Muscle of leg (tissue), 16 donors: ENCODE measurements at places on chromosomes 7 and 10. TPM values are rescaled to one million over a fixed set of nuclear protein-coding genes. Genes with fewer than 3 reads are reported as not detected.

The HMX2 gene
- total RNA-seq, result not detected

The LLCFC1 gene
- not detected for total RNA-seq

The CPED1 gene
- total RNA-seq, result 26.6 TPM

GRCh38 chr10:128064108-128064969 lies 61.9 kb downstream of the MKI67 start:
- H3K4me3 ChIP-seq, result no peak overlapping the region
- peaks cover 14% of the 10 kb centered on the region for H3K36me3 ChIP-seq
- peak; percentile 84 for DNase-seq
- peaks cover 3% of the 10 kb centered on the region for H3K27me3 ChIP-seq
- H3K27ac ChIP-seq, result peak overlapping the region; percentile 76
- H3K4me1 ChIP-seq, result peaks cover 36% of the 10 kb centered on the region

The CPA2 gene
- 0.44 TPM for total RNA-seq

DNA sequence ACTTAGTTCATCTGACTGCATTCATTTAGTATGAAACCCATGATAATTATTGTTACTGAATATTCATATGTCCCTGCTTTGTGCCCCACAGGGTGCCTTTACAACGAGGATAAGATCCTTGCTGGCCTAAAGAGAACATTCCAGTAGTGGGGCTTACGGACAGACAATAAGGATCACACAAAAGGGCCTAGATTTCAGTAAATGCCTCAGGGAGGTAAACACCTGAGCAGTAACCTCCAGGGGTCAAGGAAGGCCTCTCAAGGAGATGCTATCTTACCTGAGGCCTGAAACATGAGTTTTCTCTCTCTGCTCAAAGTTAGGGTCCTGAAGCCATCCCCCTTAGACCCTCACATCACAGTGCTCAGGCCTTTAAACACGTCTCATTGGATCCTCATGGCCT lies 228.7 kb downstream of the TCF7L2 start:
- no peak overlapping the region for H3K27ac ChIP-seq
- no peak for DNase-seq
- no peak overlapping the region for H3K4me3 ChIP-seq
- peaks cover 23% of the 10 kb centered on the region for H3K4me1 ChIP-seq

The DPP6 gene
- 4.1 TPM for total RNA-seq

DNA sequence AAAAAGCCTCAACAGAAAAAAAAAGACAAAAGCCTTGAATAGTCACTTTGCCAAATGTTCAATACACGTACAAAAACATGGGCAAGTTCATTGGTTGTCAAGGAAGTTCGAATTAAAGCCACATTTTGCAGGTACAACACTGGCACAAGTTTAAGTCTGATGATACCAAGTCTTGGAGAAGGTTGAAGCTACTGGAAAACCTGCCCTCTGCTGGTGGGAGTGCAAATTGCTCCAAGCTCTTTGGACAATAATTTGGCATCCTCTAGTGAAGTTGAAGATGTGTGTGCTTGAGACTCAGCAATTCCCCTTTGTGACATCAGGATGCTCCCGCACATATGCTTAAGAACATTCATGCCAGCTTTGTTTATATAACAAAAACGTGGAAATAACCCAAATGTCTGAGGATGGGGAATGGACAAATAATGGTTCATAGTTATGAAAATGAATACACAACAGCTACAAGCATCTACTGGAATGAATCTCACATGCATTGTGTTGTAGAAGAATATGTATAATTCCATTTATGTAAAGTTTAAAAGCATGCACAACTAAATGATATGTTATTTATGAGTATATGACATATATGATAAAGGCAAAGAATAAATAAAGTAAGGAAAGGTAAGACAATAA lies 120.0 kb upstream of the PLPP4 start:
- no peak overlapping the region for H3K27ac ChIP-seq
- H3K4me3 ChIP-seq, result no peak overlapping the region
- H3K36me3 ChIP-seq, result no peaks in the 10 kb centered on the region
- H3K4me1 ChIP-seq, result no peaks in the 10 kb centered on the region
- peak; percentile 38 for DNase-seq
- H3K27me3 ChIP-seq, result peaks cover 2% of the 10 kb centered on the region

The LRRN3 gene
- 10.1 TPM for total RNA-seq

GRCh38 chr7:126040114-126041045 lies 1110.8 kb upstream of the POT1 start:
- H3K27me3 ChIP-seq, result no peaks in the 10 kb centered on the region
- no peak overlapping the region for H3K4me3 ChIP-seq
- no peaks in the 10 kb centered on the region for H3K36me3 ChIP-seq
- DNase-seq, result peak; percentile 1
- no peaks in the 10 kb centered on the region for H3K4me1 ChIP-seq
- H3K27ac ChIP-seq, result no peak overlapping the region

- peaks cover 4% of the 10 kb centered on the region for H3K27me3 ChIP-seq
- H3K4me1 ChIP-seq, result no peaks in the 10 kb centered on the region
- DNase-seq, result no peak
- no peaks in the 10 kb centered on the region for H3K36me3 ChIP-seq
- no peak overlapping the region for H3K27ac ChIP-seq
Observed at GRCh38 chr7:132286836-132287235, 289.4 kb downstream of the PLXNA4 start.

DNA sequence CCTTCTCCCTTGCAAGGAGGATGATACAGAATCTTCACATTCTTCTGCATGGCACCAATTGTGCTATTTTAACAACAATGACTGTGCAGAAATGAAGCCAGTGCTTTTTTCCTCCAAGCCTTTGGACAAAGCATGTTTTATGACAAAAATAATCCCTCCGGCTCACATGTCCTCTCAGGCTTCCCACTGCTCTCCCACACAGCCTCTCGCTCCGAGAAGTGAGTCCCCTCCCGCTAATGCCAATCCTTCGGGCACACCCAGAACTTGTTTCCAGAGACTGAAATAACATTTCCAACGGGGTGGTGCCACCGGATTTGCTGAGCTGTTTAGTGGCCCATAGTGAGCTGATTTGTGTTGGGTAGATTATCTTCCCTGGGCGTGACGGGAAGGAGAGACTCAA lies 35.8 kb downstream of the RBM17 start:
- H3K4me3 ChIP-seq, result no peak overlapping the region
- peak; percentile 55 for DNase-seq
- H3K36me3 ChIP-seq, result no peaks in the 10 kb centered on the region
- no peaks in the 10 kb centered on the region for H3K27me3 ChIP-seq
- H3K27ac ChIP-seq, result no peak overlapping the region
- peaks cover 19% of the 10 kb centered on the region for H3K4me1 ChIP-seq

DNA sequence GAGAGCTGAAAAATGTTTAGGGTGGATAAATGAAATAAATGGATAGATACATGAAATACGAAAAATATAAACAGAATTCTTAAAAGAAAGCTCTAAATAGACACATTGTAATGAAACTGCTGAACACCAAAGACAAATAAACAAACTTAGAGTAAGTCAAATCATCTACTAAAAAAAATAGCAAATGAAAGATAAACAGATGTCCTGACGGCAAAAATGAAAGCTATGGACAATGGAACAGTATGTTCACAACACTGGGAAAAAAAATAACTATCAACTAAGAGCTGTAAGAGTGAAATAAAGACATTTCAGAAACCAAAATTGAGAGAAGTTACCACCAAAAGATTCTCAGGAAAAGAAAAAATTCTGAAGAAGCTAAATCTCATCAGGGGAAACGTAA lies 106.1 kb downstream of the SGMS1 start:
- H3K36me3 ChIP-seq, result peaks cover 5% of the 10 kb centered on the region
- no peak overlapping the region for H3K27ac ChIP-seq
- H3K4me1 ChIP-seq, result peaks cover 6% of the 10 kb centered on the region
- H3K27me3 ChIP-seq, result no peaks in the 10 kb centered on the region
- H3K4me3 ChIP-seq, result no peak overlapping the region
